ENCODE measurements at places on chromosomes 12 and 14. TPM values are rescaled to one million over a fixed set of nuclear protein-coding genes. Genes with fewer than 3 reads are reported as not detected.

GRCh38 chr12:109710205-109710746 lies 3.3 kb upstream of the FAM222A start:
- DNase-seq = no peak

GRCh38 chr12:21526053-21526452 lies at the start of gene SPX:
SPX (plus strand) TSS chr12:21526296; CDS start chr12:21526473, 177 bp downstream.
- DNase-seq = no peak

DNA sequence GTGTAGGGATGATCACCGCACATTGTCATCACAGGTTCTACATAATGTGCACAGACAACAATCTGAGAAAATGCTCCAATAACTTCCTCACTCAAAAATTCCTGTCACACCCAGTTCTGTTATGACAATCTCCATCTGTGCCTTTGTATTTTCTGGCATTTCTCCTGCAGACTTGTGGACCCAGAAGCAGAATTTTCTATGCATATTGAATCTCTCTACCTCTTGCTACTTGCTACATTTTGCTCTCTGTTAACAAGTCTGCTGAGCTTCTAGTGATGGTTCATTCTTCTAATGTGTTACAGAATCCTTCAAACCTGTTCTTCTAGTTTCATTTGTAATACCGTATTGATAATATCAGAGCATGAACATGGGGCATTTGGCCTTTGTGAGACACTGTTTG lies 127.8 kb upstream of the PTPRQ start:
- no peak for DNase-seq

- no peak for DNase-seq
These were observed 72.6 kb downstream of the TBX3 start for GRCh38 chr12:114611145-114612018.

- DNase-seq = no peak
These were observed 550 bp downstream of the GNG2 start for GRCh38 chr14:51860825-51861499.

GRCh38 chr12:79765157-79765556 lies 74.4 kb upstream of the PAWR start:
- DNase-seq = no peak

- no peak for DNase-seq
These were observed 11.7 kb upstream of the PLA2G1B start for GRCh38 chr12:120339256-120339655.

- no peak for DNase-seq
These were observed 17.7 kb downstream of the NOC4L start for GRCh38 chr12:132161796-132162507.

- DNase-seq = no peak
These were observed 183.8 kb downstream of the SLC25A21 start for GRCh38 chr14:36988568-36988967.

DNA sequence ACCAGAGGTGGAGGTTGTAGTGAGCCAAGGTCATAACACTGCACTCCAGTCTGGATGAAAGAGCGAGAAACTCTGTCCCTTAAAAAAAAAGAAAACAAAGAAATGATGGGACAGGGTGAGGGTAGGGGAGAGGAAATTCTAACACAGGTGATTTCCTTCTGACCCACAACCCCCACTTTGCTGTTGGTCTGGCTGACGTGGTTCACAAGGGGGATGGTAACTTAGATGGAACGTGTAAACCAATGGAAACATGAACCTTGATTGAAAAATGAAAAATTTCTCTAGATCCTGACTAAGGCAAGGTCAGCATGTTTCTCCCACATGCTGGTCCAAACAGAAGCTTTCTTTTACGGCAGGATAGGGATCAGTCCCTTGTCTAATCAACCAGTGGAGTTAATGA lies 15.8 kb upstream of the RIOX1 start:
- no peak for DNase-seq

GRCh38 chr14:32940066-32940651 lies 1.5 kb downstream of the NPAS3 start:
- no peak for DNase-seq

The TAS2R31 gene
- 2.4 TPM for total RNA-seq

GRCh38 chr12:54356951-54357356 lies 7.3 kb downstream of the GPR84 start:
- DNase-seq = no peak

GRCh38 chr14:103634156-103634555 lies 5.1 kb downstream of the KLC1 start:
- DNase-seq = no peak

GRCh38 chr12:107086314-107086713 lies 7.0 kb downstream of the CRY1 start:
- DNase-seq = no peak

GRCh38 chr12:1619587-1619986 lies 9.4 kb upstream of the WNT5B start:
- no peak for DNase-seq

DNA sequence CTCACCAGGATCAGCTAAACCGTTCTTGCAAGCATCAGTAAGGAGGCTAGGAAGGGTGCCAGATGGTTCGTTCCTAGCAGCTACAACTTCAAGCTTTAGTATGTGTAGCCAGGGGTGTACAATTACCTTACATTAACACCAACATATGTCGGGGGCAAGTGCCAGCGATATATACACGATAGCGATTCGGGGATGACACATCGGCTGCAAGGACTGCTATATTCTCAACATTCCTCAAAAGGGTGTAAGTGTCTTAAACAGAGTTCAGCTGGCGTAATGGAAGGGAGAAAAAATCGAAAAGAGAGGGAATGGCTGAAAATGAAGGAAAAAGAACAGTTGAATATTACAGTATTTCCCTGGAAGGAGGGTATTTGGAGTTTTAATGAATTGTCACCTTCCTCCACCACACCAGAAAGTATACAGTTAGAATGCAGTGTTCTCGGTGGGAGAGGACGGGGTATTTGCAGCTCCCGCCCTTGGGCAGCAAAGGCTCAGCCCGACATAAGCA lies 545 bp downstream of the LIMA1 start:
- DNase-seq = no peak

GRCh38 chr12:131218026-131218922 lies 264.6 kb downstream of the ADGRD1 start:
- DNase-seq = no peak

DNA sequence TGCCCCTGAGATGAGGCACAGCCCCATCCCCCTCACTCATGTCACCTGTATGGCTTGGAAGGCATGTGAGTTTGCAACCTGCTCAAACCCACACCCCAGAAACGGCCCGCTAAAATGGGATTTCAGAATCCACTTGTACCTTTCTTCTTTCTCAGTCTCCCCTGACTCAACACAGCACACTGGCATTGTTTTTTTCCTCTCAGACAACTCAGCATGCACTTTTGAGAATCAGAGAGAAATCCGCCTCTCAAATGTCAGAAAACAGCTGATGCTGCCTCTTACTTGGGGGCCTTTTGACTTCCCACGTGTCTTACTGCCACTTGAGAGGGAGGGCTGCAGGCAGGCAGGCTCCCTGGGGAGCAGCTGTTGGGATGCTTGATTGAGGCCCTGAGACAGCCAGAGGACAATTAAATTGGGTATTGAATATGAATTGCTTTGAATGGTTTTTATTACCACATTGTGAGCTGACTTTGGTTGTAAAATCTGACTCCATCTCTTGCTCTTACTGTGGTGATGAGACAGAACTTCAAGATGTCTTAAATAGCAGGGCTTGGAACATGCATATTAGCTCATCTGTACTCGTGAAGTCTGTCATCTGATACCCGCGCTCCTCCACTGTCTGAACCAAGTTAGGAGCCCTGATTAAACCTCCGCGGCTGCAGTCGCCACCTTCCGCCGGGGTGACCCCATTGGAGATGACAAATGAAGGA lies 96.6 kb downstream of the APAF1 start:
- no peak for DNase-seq

- DNase-seq = no peak
These were observed 9.9 kb downstream of the MDGA2 start for GRCh38 chr14:47665337-47666134.

The SMCO3 gene
- not detected for total RNA-seq

The MYO1H gene
- total RNA-seq = 0.09 TPM

The RNASE1 gene
- 1,281 TPM for total RNA-seq

DNA sequence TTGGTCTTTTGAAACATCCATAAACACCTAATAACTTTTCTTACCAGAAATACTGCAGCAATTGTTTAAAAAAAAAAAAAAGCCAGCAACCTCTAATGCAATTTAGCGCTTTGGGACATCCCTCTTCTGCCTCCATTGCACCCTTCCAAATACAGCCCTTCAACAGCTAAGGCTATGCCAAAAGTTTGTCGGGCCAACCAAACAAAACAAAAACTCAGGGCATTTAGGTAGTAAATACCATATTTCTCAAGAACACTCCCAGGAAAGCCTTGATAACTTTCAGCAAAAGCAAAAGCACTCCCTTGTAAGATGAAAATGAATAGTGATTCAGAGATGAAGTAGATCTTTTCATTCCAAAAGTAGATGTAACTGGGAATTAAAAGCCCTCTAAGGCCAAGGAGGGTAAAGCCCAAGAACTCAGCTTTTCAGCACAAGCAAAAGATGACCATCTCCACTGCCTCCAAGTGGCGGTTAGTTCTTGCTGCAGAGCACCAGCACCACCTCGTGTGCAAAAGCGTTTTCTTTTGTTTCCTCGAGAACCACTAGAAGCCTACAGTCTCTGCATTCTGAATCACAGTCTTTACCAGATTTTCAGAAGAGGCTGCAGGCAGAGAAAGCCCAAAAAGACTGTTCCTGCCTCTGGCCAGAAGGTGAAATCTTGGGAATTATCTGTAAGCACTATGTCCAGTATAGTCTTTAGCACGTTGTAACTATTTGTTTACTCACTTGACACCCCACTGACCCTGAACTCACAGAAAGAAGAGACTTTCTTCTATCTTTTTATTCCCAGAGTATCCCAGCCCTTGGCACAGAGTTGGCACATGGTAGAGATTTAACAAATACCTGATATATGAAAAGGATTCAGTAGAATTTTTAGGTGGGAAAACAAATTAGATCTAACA lies 53.1 kb downstream of the SIX6 start:
- no peak for DNase-seq

The TAS2R10 gene
- total RNA-seq = 0.88 TPM

The FAR2 gene
- total RNA-seq = 21.5 TPM

DNA sequence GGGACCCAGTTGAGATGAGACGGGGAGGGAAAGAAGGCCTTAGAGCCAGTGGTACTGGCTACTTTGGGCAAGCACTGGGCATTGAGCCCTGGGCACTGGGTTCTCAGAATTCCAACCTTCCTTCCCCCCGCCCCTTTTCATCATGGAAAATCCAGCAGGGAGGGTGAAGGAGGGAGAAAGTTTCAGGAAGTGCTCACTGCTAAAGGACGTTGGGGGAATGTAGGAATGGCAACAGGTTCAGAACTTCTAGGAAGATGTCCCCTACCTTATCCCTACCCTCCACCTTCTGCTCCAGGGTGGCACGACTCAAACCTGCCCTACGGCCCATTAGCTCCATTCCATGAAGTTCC lies 4.2 kb upstream of the TNS2 start:
- DNase-seq = no peak

GRCh38 chr14:29627137-29627536 lies 300.5 kb downstream of the PRKD1 start:
- DNase-seq = no peak

DNA sequence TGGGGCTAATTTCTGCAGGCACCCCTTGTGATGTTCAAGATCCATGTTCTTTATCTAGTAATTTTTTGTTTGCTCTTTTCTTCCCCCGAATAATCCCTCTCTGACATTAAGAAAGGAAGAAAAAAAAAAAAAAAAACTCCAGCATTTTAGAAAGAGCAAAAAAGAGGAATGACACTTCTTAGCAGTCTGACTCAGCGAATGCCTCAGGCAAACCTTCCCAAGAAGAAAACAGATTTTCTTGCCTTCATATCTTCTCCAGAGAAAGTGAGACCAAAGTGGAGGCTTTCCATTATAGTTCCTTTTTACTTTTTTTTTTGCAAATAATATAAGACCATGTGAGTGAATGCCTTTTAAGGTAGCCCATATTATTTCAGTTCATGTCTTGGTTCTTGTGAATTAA lies 479.0 kb upstream of the SYT1 start:
- DNase-seq = no peak

The NOXRED1 gene
- total RNA-seq = not detected

GRCh38 chr12:93712200-93712599 lies 35.0 kb downstream of the CRADD start:
- DNase-seq = no peak

The ANKS1B gene
- total RNA-seq = 5.8 TPM

DNA sequence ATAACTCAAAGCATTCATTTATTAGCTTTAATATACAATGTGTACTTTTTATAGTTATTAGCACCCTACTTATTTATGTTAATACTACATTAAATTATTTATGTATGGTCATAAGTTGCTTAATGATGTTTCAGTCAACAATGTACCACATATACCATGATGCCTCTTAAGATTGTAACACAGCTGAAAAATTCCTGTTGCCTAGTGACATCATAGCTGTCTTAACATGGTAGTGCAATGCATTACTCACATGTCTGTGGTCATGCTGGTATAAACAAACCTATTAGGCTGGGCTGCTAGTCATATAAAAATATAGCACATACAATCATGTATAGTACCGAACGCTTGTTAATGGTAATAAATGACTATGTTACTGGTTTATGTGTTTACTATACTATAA lies 120.4 kb downstream of the ANO6 start:
- no peak for DNase-seq

The FGF6 gene
- total RNA-seq = not detected

The MMP19 gene
- 332 TPM for total RNA-seq

DNA sequence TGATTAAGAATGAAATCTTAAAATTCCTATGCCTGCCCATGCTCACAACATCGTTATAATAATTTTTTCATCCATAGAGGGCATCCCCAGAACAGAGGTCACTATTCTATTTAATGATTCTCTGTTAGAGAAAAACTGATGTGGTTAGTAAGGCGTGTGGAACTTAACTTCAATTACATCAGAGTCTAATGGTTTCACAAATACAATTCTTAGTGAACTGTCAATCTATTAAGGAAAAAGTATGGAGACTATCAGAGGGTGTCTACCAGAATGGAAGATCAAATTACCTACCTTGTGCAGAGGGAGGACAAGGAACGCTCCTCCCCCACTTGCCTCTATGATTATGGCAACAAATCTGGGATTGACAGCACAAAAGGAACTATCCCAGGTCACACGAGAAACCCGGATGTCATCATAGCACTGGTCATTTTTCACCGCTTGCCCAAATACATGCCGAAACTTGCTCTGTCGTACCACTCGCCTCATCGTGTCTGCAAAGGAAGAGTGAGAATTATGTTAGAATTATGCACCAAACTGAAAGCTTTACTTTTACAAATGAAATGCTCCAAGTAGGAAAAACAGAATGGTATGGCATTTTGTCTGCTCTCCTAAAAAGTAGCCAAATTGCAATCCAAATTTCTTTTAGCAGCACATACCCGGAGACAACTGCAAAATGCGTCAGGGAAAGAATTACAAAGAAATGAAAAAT lies 30.3 kb downstream of the CORO1C start:
- DNase-seq = no peak

The CISTR gene
- not detected for total RNA-seq

The TAS2R30 gene
- 8.3 TPM for total RNA-seq

Data from omental fat pad (tissue), 4 donors.